Keratinocyte (primary cell): ENCODE measurements at places on chromosomes 1 and 21. TPM values are rescaled to one million over a fixed set of nuclear protein-coding genes. Genes with fewer than 3 reads are reported as not detected.

- no peak for DNase-seq
Observed at GRCh38 chr1:26164036-26164860, 4.5 kb downstream of the C1orf232 start.

DNA sequence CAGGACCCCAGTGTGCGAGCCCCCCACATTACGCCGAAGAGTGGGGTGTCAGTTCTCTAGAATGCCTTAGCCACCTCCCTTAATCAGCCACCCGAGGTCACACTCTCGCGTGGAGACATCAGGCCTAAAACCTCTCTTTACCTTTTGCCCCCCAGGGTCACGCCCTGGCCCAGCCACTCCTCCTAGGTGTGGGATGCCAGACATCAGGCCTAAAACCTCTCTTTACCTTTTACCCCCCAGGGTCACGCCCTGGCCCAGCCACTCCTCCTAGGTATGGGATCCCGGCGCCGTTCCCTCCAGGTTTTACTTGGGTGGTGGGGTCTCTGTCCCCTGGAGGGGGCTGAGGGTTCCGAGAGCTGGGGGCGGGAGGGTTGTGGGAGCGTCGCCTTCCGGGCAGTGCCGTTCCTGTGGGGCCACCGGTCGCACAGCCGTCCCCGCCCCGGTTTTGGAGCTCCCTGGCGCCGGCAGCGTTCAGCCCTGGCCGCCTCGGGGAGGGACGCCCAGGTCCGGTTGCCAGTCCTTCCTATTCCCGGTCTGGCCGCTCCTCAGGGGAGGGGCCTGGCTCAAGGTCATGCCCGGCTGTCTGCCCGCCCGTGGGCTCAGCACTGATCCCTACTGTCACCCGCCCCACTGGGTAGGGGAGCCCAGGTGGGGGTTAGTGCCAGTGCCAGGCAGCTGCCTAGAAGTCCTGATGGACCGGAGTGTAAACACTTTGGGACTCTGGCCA is 882 bp downstream of the VPS13D start:
- no peak for DNase-seq

Gene KIFAP3
- 14.5 to 25.2 TPM (median 20.5 TPM) in 3 replicates for polyA plus RNA-seq

GRCh38 chr21:36784947-36785346 is 86.0 kb downstream of the SIM2 start:
- DNase-seq: no peak

- DNase-seq: no peak
Observed at GRCh38 chr1:109617291-109617801, 2.1 kb downstream of the GNAT2 start.

Gene NTMT2
- polyA plus RNA-seq: not detected in 3 replicates

DNA sequence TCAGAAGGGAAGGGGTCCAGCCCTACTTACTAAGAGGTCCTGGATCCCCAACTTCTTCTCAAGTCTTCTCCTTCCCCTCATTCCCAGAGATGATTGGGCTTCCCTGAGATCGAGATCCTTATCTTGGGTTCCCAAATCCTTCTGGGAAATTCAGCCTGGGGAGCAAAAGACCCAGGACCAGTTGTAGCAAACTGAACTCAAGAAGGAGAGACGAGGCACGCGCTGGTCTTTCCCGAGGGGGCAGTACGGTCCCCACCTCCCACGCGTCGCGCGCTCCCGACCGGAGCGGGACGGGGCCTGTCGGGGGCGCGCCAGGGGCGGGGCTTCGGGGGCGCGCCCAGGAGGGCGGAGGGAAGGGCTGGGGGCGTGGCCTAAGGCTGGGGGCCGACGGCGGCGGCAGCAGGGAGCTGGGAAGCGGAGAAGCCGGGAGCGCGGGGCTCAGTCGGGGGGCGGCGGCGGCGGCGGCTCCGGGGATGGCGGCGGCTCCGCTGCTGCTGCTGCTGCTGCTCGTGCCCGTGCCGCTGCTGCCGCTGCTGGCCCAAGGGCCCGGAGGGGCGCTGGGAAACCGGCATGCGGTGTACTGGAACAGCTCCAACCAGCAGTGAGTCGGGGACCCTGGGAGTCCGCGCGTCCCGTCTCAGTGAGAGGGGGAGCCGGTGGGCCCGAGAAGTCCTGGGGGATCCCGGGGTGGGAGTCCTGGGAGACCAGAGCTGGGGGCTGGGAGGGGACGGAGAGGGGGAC is at the start of gene EFNA3:
Gene EFNA3, plus strand, starts transcription at position 369 of the 741 bp plus-strand sequence. Its CDS starts 105 bp downstream, at position 474.
- no peak for DNase-seq

- DNase-seq: no peak
Observed at GRCh38 chr1:153190373-153190772, 12.9 kb upstream of the LELP1 start.

DNA sequence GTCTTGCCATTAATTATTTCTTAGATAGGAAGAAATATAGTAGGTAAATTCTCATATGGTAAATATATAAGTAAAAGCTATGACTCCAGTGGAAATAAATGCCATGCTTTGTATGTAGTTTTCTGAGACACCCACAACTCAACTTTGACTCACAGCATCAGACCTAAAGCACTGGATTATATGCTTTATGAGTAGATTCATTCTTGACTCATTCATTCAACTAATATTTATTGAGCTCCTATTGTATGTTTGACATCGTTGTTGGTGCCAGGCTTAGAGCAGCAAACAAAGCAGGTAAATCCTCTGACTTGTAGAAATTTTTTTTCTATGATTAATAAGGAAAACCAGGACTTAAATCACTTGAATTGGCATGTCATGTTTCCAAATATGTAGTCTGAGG is 211.4 kb downstream of the PTPRC start:
- DNase-seq: peak; percentile 41

DNA sequence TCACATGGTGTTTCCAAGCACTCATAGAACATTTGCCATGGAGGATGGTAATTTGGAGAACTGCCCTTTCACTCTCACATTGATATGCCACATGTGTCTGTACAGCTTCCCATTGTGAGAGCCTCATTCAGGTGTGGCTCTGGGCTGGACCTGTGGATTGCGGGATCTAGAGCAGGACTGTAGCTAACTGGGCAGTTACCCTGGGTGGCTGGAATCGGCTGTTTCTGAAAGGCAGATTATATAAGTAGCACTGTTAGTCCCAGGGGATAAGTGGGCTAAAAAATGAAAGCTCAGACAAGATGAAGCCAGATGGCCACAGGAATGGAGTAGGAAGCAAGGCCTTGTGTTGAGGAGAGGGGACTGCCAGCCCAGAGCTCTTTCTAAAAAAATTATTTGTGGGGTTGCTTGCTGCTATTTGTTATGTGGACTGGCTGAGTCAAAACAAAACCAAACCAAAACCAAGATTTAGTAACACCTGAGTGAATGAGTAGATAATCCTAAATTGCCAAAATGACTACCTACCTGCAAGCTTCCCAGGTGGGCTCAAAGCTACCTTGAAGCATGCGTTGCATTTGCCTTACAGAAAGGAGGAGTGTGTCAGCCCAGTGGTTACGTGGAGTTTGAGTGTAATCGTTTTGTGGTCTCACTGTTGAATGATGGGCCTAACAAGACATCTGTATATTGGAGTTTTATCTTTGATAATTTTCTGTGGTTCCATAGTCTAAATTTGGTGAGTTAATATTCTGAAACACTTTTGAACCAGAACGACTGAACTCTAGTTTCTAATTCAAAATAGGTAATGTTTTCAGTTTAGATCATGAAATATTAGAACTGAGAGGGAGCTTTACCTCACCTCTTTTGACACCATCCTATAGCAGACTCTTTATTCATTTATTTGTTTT is 58.0 kb downstream of the SDCCAG8 start:
- DNase-seq: no peak

DNA sequence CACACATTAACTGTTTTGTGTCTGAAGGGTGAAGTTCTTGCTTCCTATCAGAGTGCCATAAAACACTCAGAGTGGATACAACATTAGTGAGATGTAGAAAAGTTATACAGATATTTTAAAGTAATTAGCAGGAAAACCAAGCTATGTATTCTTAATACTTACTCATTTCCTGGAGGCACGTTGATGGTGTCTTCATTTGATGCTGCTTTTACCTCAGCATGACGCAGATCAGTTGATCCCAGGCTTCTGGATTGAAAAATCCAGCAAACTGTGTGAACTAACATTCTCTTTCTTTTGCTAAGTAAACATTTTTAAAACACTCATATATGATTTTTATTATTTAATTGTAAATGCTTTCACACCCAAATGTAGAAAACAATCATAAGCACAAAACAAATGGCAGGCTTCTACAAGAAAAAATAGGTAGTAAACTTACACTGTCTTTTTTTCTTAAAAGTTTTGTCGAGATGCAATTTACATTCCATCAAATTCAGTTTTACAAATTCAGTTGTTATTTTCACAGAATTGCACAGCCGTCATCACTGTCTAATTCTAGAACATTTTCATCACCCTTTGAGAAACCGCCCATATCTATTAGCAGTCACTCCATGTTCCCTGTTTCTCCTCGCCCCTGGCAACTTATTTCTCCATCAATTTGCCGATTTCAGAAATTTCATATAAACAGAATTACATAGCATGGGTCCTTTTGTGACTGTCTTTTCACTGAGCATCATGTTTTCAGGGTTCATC is 198.9 kb downstream of the LRRC7 start:
- DNase-seq: no peak

Gene TDRD5
- 0.04 TPM in 1 of 3 replicates, not detected in the others for polyA plus RNA-seq

DNA sequence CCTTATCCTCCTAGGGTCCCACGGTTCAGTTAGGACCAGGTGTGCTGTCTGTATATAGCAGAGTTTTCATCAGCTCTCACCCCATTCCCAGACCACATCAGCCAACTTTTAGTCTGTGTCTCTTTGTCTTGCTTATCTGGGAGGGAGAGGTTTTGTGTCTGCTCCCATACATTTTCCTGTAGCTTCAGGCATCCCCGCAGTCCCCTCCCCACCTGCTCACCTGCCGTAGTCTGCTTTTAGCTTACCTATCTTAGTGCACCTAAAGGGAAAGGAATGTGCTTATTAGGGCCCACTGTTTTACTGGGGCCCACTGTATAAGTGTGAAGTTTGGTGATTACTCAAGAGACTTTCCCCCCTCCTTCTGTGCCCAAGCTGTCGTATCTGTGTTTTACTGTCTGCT is 225.1 kb downstream of the PLA2G4A start:
- no peak for DNase-seq

GRCh38 chr1:187264995-187265602 is 436.4 kb downstream of the PLA2G4A start:
- DNase-seq: no peak

DNA sequence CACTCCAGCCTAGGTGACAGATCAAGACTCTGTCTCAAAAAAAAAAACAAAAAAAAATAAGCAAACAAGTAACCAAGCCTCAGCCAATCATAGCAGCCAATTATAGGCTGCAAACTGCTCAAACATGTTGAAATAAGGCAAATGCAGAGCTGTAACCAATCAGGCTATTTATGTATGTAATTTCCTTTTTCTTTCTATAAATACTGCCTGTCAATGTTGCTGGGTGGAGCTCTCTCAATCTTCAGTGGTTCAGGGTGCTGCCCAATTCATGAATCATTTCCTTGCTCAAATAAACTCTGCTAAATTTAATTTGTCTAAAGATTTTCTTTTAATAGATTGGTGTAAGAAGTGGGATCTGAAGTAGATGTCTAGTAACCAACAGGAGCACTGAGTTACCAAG is 11.6 kb upstream of the CD1D start:
- DNase-seq: no peak

Gene RHOU
- polyA plus RNA-seq: 0.08 to 0.31 TPM (median 0.29 TPM) in 3 replicates

GRCh38 chr1:26346274-26347033 is 7.5 kb downstream of the CRYBG2 start:
- no peak for DNase-seq

DNA sequence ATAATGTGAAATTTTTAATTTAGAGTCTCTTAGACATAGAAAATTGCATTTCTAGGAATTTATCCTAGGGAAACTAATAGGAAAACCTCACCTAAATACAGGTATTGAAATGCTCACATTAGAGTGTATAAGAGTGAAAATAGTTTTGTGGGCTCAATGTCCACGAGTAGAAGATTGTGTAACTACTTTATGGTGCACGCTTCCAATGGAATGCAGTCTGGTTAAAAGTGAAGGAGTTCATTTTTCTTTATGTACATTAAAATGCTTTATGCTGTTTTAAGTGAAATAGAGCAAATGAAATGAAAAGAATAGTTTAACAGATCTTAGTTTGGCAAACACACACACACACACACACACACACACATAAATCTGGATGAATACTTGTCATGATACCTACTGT is 278.2 kb downstream of the USP25 start:
- DNase-seq: no peak

- DNase-seq: no peak
Observed at GRCh38 chr1:196377811-196378210, 230.4 kb downstream of the KCNT2 start.

DNA sequence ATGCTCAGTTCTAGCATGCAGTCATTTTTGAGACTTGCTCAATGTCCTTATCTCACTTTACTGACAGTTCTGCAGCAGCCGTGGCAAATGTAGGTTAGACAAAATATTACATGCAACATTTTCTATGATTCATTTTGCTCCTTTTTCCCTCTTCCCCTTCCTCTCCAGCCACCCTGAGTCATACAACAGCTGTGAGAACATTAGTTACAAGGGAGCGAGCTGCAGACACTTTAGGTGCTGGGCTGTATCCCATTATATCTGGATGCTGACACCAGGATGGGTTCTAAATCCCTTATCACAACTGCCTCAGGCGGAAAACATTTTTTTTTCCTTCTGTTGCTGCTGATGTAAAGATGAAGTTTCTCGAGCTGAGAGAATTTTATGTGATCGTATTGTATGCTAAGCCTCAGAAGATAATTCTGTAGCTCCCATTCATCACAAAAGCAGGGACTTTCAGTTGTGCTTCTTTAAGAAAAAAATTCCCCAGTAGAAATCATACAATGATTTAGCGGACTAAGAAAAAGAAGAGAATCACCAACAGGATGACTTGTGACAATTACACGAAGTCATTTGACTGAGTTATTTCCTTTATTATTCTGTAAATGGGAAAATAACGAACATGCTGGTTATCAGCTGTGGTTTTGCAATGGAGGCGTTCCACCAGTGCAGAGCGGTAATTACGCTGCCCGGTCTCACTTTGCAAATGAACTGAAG is 345.0 kb downstream of the DISC1 start:
- no peak for DNase-seq

DNA sequence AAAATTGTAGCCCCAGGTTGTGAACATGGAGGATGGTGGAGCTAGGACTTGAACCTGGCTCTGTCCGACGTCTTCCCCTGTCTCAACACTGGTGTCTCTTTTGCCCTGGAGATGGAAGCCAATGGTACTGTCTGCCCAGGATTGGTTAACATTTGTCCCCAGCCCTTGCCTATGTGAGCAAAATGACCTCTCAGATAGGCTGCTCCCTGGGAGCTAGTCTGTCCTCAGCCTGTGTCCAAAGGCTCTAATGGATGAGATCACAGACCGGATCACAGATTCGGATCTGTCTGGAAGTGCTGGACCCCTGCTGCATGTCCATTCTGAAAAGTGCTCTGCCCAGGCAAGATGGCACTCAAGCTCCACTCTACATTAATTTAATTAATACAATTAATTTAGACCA is 394.4 kb upstream of the VAMP3 start:
- DNase-seq: no peak
